MM.1S (cell line): ENCODE measurements at places on chromosomes 12 and 14.

GRCh38 chr12:114697741-114698565 is 14.0 kb upstream of the TBX3 start:
- no peaks in the 10 kb centered on the region for H3K36me3 ChIP-seq
- no peak for DNase-seq
- H3K4me1 ChIP-seq = no peaks in the 10 kb centered on the region
- no peak overlapping the region for H3K4me3 ChIP-seq

- H3K4me3 ChIP-seq = peak overlapping the region; percentile 72
- H3K27me3 ChIP-seq = no peaks in the 10 kb centered on the region
- H3K4me1 ChIP-seq = peaks cover 33% of the 10 kb centered on the region
- DNase-seq = no peak
Measured at GRCh38 chr12:120117961-120118320, 1.4 kb upstream of the RAB35 start.

GRCh38 chr14:96805956-96806355 is 8.8 kb downstream of the VRK1 start:
- no peak overlapping the region for H3K4me3 ChIP-seq
- H3K27ac ChIP-seq = no peak overlapping the region
- H3K4me1 ChIP-seq = no peaks in the 10 kb centered on the region
- H3K36me3 ChIP-seq = no peaks in the 10 kb centered on the region
- DNase-seq = no peak

DNA sequence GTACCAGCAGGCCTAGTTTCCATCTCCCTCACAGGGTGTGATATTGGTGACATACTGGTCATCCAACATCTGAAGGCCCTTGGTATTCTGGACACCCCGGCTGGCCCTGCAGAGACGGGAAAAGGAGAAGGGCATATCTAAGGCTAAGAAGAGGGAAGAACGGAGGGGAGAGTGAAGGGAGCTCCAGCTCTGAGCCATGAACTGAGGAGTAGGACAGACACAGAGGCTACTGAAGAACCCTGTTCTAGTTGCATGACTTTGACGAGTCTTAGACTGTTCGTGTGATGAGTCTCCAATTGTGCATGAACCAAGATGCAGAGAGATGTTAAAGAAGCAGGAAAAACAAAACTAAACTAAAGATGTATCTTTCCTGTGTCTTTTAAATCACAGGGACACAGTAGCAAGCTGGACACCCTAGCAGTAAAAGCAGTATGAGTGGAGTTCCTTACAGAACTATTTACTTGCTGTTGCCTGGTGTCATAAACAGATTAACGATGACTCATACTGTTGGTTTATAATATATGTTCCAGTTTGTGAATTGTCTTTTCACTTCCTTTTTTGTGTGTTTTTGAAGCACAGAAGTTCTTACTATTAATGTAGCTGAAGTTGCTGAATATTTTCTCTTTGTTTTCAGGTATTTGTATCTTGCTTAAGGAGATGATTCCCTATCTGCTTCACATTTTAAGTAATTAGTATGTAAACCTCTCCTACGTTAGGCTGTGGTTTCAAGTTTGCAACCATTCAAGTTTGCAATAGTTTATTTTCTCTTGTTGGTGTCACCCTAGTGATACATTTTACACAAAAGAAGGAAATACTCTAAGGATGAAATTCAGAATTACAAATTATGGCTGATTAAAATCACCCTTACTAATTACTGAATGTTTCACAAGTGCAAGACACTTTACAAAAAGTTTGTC is 15.7 kb downstream of the FAR2 start:
- peak overlapping the region; percentile 74 for H3K27ac ChIP-seq
- peak; percentile 45 for DNase-seq
- H3K27me3 ChIP-seq = no peaks in the 10 kb centered on the region
- peaks cover 19% of the 10 kb centered on the region for H3K4me1 ChIP-seq
- peak overlapping the region; percentile 2; the same call in 1 of the 2 replicates for H3K4me3 ChIP-seq
- H3K36me3 ChIP-seq = no peaks in the 10 kb centered on the region

- H3K4me3 ChIP-seq = no peak overlapping the region
- no peaks in the 10 kb centered on the region for H3K27me3 ChIP-seq
- no peaks in the 10 kb centered on the region for H3K4me1 ChIP-seq
- H3K36me3 ChIP-seq = no peaks in the 10 kb centered on the region
- no peak overlapping the region for H3K27ac ChIP-seq
Measured at GRCh38 chr14:78633752-78634151, 463.6 kb downstream of the NRXN3 start.
